ENCODE measurements at places on chromosomes 12 and 14.
A peak's percentile ranks its signal among the peaks of the same experiment; 100 is the strongest.

DNA sequence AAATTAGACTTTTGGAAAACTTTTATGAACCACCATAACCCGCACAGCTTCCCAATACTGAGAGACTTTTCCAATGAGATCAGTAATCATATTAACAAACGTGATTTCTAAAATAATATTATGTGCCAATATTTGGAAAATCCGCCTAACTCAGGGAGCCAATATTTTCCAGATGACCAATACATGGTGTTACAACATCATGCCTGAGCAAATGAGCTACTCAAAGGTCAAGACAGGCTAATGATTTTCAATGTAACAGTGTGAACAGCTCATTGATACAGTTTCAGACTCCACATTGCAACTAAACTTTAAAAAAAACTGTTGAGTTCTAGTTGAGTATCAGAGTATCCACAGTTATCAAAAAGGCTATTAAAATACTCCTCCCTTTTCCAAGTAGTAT, 46.8 kb downstream of the RNF34 start:
- DNase-seq = no peak

- DNase-seq = peak; percentile 25
These were observed 48.3 kb upstream of the CCDC63 start for GRCh38 chr12:110798461-110798860.

GRCh38 chr12:128671528-128672042, 152.2 kb downstream of the SLC15A4 start:
- no peak for DNase-seq

GRCh38 chr14:72104011-72104613, 171.9 kb downstream of the RGS6 start:
- no peak for DNase-seq

- DNase-seq = peak; percentile 40
These were observed 48.7 kb downstream of the DAD1 start for GRCh38 chr14:22540293-22540692.

DNA sequence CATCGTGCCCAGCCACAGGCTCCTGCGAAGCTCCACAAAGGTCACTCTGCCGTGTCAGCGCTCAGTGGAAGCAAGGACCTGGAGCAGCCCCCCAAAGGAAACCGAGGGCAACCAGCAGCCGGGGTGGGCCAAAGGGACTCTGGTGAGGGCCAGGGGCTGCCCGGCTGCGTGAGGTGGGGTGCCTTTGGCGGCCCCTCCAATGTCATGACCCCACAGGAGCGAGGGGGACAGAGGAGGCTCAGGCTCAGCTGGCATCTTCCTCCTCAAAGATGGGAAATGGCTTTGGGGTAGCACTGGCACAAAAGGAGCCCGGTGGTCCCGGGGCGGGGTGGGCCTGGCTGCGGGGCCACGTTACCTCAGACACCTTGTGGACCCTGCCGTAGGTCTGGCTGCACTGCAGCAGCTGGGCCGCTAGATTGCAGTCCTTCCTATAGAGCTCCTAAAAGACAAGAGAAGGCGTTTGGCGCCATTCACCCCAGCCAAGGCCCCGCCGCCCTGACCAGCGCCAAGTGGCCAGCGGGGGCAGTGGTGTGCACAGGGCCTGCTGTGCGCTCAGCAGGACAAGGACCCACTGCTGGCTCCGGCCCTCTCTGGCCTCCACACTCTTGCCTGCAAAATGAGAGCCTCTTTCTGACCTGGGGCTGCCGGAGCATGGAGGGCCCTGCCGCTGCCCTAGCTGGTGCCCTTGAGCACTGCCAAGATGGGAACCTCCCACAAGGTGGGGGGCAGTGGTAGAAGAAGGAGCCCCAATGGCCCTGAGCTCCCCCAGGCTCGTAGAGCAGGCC, 46.9 kb downstream of the BEGAIN start:
- no peak for DNase-seq

GRCh38 chr14:60622210-60622916, 26.9 kb downstream of the SIX1 start:
- DNase-seq = peak; percentile 64

GRCh38 chr14:34039428-34040047, 88.7 kb upstream of the EGLN3 start:
- no peak for DNase-seq

GRCh38 chr14:62213516-62213915, 451.3 kb downstream of the SNAPC1 start:
- DNase-seq = peak; percentile 90

- no peak for DNase-seq
These were observed 133.6 kb upstream of the SLC38A2 start for GRCh38 chr12:46506198-46506597.

GRCh38 chr12:13986031-13986430, 4.6 kb upstream of the GRIN2B start:
- DNase-seq = no peak

DNA sequence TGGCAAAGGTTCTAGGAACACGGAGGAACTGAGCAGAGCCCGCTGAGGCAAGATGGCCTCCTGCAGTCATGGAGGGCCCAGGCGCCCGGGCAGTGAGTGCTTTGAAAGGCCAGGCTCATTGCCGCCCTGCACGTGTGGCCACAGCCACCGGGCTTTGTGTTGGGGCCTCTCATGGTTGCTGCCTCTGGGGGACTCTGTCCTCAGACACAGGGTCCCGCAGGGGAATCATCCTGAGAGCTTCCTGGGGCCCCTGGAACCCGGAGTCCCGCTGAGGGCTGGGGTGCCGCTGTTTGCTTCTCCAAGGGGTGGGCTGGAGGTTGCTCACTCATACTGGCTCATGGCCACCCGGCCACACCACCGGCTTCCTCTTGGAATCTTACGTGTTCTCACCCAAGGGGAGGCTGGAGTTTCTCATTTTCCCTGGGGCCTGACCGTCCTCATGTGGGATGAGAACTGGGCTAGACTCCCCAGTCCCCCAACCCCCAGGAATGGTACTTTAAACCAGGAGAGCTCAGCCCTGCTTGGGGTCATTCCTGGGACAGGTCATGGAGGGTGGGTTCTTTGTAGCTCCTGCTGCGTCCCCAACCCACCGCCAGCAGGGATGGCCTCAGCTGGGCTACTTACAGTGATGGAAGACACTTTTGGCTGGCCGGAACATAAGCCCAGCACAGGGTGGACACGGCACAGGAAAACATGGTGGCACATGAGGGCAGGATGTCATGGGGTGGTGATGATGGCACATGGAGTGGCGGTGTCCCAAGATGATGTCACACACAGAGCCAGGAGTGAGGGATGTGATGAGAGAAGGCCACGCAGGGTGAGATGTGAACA, 21.1 kb upstream of the LRTM2 start:
- DNase-seq = no peak

DNA sequence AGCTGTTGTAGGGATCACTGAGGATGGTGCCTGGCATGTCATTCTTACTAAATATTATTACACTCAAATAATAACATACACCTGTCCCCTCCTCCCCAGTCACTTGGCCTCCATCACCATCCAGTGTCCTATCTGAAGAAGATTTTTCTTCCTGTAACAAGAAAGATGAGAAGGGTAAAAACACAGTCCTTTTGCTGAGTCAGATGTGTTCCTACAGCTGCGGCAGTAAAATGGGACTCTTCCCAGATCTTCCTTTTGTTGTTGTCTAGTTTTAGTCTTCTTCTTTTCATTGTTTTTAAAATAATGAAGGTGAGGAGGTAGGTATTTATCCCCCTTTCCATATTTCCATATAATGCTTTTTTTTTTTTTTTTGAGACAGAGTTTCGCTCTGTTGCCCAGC, 83.1 kb upstream of the RFLNA start:
- DNase-seq = no peak

GRCh38 chr12:117643971-117644370, 282.5 kb upstream of the NOS1 start:
- DNase-seq = no peak

- peak; percentile 86 for DNase-seq
These were observed 543 bp upstream of the GLIPR1 start for GRCh38 chr12:75479963-75480461.

DNA sequence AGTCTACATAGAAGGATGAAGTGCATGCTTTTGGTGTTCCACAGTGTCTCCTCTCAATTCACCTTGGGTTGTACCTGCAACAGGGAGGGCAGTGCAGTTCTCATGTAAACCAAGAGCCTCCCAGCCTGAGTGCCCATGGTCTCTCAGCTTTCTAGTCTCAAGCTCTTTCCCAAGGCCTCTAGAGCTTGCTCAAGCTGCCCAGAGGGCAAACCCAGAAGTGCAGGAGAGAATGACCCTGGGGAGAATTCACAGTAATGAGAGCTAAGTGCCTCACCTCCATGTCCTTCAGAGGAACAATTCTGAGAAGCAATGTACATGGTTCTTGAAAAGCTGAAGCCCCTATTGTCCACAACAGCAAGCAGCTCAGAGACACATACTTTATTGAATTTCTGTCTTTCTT, 180.5 kb downstream of the BCAT1 start:
- DNase-seq = no peak

GRCh38 chr14:25180221-25180620, 130.3 kb upstream of the STXBP6 start:
- no peak for DNase-seq

- DNase-seq = no peak
These were observed 27.1 kb upstream of the MANSC4 start for GRCh38 chr12:27807063-27807703.

- no peak for DNase-seq
These were observed 195.1 kb downstream of the CHST11 start for GRCh38 chr12:104651811-104652210.

GRCh38 chr14:32102152-32102787, 25.2 kb downstream of the ARHGAP5 start:
- peak; percentile 28 for DNase-seq

DNA sequence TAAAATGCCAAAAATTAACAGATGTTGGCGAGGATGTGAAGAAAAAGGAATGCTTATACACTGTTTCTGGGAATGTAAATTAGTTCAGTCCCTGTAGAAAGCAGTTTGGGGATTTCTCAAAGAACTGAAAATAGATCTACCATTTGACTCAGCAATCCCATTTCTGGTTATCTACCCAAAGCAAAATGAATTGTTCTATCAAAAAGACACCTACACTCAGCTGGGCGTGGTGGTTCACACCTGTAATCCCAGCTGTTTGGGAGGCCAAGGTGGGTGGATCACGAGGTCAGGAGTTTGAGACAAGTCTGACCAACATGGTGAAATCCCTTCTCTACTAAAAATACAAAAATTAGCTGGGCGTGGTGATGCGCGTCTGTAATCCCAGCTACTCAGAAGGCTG, 279.3 kb upstream of the PDE3A start:
- DNase-seq = no peak

DNA sequence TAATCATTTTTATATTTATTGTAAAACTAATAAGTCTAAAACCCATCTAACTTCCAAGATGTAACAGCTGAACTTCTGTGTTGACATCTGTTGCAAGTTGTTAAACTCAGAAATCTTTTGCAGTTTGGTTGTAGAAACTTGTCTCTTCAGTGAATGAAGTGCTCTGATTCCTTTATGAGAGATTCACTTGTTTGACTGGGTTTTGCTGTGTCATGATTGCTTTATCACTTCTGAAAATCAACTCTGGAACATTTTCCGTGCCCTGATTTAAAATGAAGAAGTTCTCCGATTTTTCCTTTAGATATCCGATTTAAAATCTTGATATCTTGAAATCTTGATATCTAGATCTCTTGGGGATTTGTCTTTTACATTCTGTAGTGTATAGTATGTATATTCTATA, 65.1 kb downstream of the DIP2B start:
- DNase-seq = peak; percentile 35

DNA sequence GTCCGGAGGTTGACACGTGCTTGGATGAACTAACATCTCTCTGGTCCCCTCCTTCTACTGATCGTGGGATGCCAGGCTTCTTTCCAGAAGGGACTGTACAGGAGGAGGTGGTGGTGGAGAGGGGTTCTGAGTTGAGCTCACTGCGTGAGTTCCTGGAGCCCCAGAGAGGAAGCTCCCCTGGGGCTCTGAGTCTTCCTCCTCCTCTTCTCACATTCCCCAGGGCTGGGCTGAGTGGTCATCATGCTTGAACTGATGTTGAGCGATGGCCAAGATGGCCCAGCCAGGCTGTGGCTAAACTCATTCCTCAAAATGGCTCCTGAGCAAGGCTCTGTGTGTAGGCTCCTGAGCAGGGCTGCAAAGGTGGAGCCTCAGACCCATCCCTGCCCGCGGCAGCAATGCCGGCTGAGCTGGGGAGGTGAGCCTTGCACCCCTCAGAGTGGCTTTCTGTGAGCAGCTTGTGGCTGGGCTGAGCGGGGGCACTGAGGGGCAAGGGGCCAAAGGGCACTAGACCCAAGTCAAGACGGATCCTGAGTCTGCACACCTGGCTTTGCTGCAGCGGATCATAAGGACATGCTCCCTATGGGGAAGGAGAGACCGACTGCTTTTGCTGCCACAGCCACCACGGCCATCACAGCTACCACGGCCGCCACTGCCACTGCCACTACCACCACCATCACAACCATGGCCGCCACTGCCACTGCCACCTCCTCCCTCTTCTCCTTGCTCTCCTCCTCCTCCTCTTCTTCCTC, 35.4 kb downstream of the MEG3 start:
- DNase-seq = no peak

DNA sequence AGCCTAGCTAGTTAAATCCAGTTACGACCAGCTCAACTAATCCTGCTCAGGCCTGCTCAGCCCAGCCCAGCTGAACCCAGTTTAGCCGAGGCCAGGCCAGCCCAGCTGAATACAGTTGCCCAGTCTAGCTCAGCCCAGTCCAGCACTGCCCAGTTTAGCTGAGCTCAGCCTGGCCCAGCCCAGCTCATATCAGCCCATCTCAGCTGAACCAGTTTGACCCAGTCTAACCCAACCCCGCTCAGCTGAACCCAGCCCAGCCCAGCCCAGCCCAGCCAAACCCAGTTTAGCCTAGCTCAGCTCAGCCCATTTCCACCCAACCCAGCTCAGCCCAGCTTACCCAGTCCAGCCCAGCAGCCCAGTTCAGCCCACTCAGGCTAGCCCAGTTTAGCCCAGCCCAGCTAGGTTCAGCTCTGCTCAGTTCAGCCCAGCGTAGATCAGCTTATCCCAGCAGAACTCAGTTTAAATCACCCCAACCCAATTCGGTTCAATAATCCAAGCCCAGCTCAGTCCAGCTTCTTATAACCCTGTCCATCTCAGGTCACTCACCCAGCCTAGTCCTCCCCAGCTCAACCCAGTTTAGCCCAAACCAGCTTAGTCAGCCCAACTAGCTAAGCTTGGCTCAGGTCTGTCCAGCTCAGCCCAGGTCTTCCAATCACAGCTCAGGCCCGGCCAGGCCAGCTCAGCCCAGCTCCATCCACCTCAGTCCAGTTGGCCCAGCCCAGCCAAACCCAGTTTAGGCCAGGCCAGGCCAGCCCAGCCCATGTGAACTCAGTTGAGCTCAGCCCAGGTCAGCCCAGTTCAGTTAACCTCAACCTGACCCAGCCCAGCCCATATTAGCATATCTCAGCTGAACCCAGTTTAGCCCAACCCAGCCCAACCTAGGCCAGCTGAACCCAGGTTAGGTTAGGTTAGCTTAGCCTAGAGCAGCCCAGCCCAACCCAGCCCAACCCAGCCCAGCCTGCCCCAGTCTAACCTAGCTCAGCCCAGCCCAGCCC, 76.7 kb downstream of the TMEM121 start:
- no peak for DNase-seq

All from fibroblast of lung (primary cell).